ENCODE measurements at places on chromosomes 5 and 9.

GRCh38 chr5:136682986-136683385, 317.6 kb upstream of the TRPC7 start:
- DNase-seq = no peak

GRCh38 chr9:89405826-89406225, 87.5 kb downstream of the SECISBP2 start:
- no peak for DNase-seq

GRCh38 chr5:160356550-160357347, 13.7 kb downstream of the C1QTNF2 start:
- no peak for DNase-seq

DNA sequence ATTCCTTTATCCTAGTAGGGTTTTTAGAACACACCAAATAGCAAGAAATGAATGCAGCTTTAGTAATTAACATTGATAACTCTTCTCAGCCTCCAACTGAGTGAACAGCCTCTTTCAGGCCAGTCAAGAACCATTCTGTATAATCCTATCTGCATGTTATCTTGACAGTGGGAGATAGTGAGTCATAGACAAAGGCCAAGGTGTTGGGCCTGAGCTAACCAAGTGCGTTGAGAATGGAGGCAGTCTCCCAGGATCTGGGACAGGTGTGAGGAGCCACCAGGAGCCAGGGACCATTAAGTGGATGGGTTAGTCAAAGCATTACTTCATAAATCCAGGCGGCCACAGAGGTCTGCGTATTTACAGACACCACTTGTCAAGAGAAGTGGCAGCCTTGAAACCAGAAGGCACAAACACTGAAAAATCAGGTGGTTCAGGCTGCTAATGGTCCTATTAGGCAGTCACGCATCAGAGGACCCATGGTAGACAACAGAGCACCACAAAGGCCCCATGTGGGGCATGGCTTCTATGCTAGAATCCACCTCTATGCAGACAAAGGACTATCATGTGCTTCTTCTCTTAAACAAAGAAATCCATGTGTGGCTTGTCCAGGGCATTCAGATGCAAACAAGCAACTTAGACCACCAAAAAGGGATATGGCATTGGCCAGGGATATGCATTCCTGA, 409.7 kb upstream of the PIK3R1 start:
- no peak for DNase-seq

DNA sequence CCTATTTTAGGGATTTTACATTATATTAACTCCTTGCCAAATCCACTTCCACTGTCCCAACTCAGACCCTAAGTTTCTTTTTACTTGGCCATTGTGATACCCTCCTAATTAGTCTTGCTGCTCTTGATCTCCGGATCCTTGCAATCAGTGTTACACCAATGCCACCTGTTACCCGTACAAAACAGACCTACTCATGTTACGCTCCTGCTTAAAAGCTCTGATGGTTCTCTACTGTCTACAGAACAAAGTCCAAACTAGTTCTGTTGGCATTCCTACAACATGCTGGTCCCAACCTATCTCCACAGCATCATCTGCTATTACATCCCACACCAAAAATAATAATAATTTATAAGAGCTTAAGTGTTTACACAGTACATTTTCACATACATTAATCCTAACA, 9.8 kb downstream of the ECPAS start:
- no peak for DNase-seq

- DNase-seq = no peak
Measured at GRCh38 chr9:89902450-89903140, 297.8 kb downstream of the GADD45G start.

GRCh38 chr5:75389430-75389829, 52.4 kb downstream of the HMGCR start:
- no peak for DNase-seq

GRCh38 chr5:139395844-139396640, 1.1 kb upstream of the PROB1 start:
- DNase-seq = no peak

DNA sequence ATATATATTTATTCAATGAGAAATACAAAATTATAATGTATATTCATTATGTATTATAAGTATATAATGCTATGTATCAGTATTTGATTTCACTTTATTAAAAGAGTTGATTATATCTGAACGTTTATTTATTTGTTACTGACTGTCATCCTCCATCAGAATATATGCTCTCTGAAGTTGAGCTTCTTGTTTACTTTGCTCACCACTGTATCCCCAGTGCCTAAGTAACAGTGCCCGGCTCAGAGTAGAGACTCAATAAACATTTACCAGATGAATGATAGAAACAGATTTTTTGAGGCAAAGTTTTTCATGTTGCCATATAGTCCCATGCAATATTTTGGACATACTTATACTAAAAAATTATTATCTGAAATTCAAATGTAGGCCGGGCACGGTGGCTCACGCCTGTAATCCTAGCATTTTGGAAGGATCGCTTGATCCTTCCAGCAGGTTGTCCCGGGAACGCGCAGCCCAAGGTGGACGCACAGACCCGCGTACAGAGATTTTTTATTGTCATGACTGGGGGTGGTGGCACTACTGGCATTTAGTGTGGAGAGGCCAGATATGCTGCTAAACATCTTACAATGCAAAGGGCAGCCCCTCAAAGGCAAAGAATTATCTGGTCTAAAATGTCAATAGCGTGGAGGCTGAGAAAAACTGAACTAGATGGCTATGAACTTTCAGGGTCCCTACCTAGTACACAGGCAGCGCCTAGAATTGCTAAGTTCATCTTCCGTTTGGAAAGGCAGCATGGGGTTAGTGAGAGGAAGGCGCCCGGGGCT, 761 bp upstream of the DNAJC25 start:
- DNase-seq = no peak

- DNase-seq = no peak
Measured at GRCh38 chr5:171599411-171599810, 180.0 kb downstream of the FGF18 start.

GRCh38 chr5:143004361-143005145, 234.4 kb downstream of the ARHGAP26 start:
- no peak for DNase-seq

- no peak for DNase-seq
Measured at GRCh38 chr5:146165460-146165859, 17.0 kb downstream of the LARS1 start.

DNA sequence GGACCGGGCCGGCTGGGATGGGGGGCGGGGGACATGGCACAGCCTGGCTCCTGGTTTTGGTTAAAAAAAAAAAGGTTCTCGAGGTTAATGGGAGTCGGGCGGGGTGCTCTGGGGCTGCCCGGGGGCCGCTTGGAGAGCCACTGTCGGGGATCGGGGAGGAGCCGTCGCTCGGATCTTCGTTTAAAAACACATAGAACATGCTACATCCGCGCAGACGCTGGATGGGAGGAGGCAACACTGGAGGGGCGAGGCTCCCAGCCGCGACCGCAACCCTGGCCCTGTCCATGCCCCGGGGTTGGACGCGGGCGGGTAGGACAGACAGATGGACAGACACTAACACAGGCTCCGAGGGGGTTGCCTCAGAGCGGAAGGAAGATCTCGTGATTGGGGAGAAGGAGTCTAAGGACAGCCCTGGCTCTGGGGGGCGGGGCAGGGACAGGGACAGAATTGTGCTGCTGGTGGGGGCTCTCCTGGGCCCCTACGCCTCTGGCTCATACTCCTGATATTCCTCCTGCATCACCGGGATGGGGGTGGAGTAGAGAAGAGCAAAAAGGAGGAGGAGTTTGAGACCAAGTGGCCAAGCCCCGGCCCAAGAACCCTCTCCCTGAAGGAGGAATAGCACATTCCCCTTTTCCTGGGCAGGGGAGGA, 9.9 kb downstream of the SNCB start:
- DNase-seq = no peak

- no peak for DNase-seq
Measured at GRCh38 chr9:131578731-131579504, 33.6 kb downstream of the PRRT1B start.

- no peak for DNase-seq
Measured at GRCh38 chr5:169133531-169133930, 167.4 kb downstream of the SLIT3 start.

DNA sequence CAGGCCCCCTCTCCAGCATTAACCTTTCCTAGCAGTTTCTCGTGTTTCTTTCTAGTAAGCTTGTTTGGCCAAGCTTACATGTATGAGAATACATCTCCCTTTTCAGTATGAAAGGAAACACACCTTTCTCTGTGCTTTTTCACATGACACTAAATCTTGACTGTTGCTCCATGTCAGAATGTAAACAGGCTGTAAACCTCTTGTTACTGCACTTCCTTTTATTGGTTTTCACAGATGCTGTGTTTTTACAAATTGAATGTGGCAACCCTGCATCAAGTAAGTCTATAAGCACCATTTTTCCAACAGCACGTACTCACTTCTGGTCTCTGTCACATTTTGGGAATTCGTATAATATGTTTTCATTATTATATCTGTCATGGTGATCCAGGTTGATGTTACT, 2.2 kb upstream of the CANX start:
- no peak for DNase-seq

DNA sequence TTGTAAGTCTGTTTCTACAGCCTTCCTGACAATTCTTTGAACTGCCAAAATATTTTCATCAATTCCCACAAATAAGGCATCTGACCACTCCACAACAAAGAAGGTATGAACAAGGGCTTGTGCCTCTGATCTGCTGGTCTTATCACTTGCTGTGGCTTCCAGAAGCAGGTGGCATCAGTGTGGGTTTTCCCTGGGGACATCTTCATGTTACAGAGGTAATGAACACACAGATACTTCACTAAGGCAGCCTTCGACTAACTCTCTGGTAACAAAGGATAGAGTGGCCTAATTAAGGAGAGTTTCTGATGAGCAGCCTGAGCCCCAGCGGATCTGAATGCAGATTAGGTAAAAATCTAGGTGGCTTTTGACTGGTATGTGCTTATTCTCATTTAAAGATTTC, 15.2 kb upstream of the ERAP2 start:
- DNase-seq = no peak

GRCh38 chr5:10577371-10578292, 13.8 kb downstream of the ANKRD33B start:
- no peak for DNase-seq

- no peak for DNase-seq
Measured at GRCh38 chr9:111959468-111960359, 63.1 kb downstream of the UGCG start.

DNA sequence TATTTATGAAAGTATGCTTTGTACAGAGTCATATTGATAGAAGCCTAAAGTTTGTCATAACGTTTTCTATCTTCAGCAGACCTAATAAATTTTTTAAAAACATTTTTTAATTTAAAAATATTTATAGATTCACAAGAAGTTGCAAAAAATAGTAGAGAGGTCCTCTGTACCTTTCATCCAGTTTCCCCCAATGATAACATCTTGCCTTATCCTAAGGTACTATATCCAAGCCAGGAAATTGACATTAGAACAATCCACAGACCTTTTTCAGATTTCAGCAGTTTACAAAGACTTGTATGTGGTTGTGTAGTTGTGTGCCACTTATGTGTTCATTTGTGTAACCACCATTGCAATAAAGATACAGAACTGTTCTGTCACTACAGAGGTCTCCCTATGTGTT, 88.5 kb downstream of the SLC12A2 start:
- DNase-seq = no peak

GRCh38 chr9:125626187-125626586, 80.8 kb downstream of the MAPKAP1 start:
- DNase-seq = peak; percentile 15

- DNase-seq = no peak
Measured at GRCh38 chr5:175920231-175920811, 47.8 kb downstream of the THOC3 start.

- no peak for DNase-seq
Measured at GRCh38 chr9:81656871-81657337, 32.4 kb downstream of the TLE1 start.

GRCh38 chr9:5846096-5846495, 13.2 kb upstream of the ERMP1 start:
- no peak for DNase-seq

DNA sequence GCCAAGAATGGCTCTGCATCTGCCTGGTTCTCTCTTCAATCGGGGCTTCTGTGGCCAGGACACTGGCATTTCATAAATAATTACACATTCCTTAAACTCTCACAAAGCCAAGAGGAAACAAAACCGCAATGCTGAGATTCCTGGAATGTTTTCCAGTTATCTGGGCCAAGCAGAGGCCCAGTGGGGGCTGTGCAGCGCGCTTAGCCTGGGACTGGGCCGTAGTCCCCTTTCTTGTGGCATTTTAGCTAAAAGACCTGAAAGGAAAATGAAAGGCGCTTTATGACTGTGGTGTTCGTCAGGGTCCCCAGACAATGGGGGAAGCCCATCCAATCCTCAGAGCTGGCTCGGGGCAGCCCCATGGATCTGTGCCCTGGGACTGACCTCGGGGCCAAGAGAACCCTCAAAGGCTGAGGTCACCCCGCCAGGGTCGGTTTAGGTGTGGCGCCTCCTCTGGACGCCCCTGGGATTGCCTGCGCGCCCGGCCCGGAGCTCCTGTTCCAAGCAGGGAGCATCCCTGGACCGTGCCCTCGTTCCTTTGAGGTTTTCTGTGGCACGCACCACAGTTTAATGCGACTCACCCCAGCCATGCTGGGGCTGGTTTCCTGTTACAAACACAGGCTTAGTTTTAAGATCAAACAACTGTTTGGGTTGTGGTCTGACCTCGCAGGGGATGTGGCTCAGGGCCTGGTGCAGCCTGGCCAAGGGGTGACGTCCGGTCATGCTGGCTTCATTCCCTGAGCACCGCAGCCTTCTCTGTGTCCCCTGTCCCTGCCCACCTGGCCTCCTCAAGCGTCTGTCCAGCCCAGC, 51.5 kb upstream of the NKD2 start:
- DNase-seq = peak; percentile 72
